ENCODE measurements at places on chromosomes 7 and 10. TPM values are rescaled to one million over a fixed set of nuclear protein-coding genes. Genes with fewer than 3 reads are reported as not detected.
A peak's percentile ranks its signal among the peaks of the same experiment; 100 is the strongest.

Gene AZGP1
- not detected for total RNA-seq

- peak; percentile 42 for DNase-seq
Measured at GRCh38 chr7:111833466-111833865, 271.2 kb upstream of the IMMP2L start.

Gene FOXP2
- 5.0 TPM for total RNA-seq

GRCh38 chr7:106175507-106175906 lies 63.4 kb upstream of the SYPL1 start:
- DNase-seq = no peak

Gene PLXNA4
- total RNA-seq = 0.89 TPM

GRCh38 chr7:116327752-116328151 lies 117.4 kb downstream of the TES start:
- peak; percentile 70 for DNase-seq

Measured in GM23248 (cell line).